Heart right ventricle (tissue), 16 donors: ENCODE measurements at places on chromosomes 6 and 20. TPM values are rescaled to one million over a fixed set of nuclear protein-coding genes. Genes with fewer than 3 reads are reported as not detected.

Gene PRRT1
- 1.4 TPM for total RNA-seq

Gene PAK5
- not detected for total RNA-seq

Gene HLA-E
- total RNA-seq = 144 TPM

DNA sequence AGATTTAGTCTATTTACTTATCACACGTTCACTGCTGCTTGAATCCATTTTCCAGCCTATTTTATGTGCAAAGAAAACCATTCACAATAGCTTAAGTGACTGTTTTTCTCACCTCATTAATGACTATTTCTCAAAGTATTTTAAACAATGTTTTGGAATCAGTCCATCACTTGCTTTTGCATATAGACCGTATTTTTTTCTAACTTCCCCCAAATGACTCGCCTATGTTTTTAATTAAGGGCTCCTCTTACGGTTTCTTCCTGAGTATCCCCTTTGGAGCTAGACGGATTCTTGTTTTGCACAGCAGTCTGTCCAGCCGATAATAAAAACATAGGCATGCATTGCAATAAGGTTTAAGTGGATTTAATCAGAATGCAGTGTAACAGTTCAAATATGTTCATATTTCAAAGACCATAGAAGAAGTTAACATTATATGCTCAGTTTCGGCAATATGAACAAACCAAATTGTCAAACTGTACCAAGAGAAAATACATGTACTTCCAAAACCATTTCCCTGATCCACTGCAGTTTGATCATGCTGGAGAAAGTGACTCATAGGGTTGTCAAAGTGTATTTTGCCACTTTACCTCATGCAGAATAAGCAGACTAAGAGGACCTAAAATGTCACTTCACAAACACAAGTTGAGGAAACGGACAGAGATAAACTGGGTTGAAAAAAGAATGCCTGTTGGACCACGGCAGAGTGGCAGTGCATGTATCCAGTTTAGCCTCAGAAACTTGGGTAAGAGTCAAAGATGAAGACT is 66.4 kb downstream of the HMGN3 start:
- no peak for DNase-seq

Gene ITPA
- 22.2 TPM for total RNA-seq

DNA sequence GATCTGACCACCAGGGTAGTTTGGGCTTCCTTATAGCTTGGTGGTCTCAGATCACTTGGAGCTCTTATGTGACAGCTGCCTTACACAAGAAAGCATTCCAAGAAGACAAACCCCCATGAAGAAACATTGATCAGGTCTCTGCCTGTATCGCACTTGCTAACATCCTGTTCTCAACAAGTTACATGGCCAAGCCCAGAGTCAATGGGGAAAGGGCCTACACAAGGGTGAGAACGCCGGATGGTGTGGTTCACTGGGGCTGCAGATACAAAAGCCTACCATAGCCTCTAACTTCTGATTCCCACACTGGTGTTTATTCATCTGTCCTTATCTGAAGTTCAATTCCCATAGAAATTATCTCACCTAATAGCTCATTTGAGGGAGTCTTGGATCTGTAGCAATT is 235.5 kb downstream of the SYNDIG1 start:
- DNase-seq = no peak
